ENCODE measurements at places on chromosomes 13 and 19. TPM values are rescaled to one million over a fixed set of nuclear protein-coding genes. Genes with fewer than 3 reads are reported as not detected.

Gene OR4F17
- not detected for total RNA-seq

Gene PLK5
- 0.14 TPM for total RNA-seq

Gene CHST8
- 39.4 TPM for total RNA-seq

Gene ZSCAN4
- not detected for total RNA-seq

GRCh38 chr13:100068133-100068931 lies 20.6 kb upstream of the PCCA start:
- no peak for DNase-seq

DNA sequence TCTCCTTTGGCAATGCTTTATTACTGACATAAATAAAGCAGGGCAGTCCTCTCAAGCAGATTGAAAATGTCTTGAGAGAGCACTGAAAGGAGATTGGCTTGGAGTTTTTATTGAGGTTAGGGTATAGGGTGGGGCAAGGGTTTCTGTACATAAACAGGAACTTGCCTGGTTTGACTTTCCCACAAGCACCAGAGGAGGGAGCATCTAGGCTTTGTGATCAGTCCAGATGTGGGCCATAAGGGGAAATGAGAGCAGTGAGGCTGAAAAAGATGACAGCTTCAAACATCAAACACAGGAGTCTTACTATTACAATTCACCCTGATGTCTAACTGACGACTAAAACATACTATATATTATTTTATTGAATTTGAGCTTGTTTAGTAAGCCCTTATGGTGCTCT lies 260.9 kb downstream of the MTUS2 start:
- no peak for DNase-seq

Data from H7 (cell line).